ENCODE measurements at places on chromosomes 1 and 21. TPM values are rescaled to one million over a fixed set of nuclear protein-coding genes. Genes with fewer than 3 reads are reported as not detected.

Gene SPATC1L
- 1.6 TPM for total RNA-seq

Gene SLC45A1
- under 0.01 TPM for total RNA-seq

Gene KCNA3
- total RNA-seq, result 0.52 TPM

Gene SLC37A1
- 2.1 TPM for total RNA-seq

Gene SLC22A15
- under 0.01 TPM for total RNA-seq

Gene F13B
- not detected for total RNA-seq

Gene TPTE
- total RNA-seq, result not detected

Gene BMP8B
- 1.0 TPM for total RNA-seq

Gene S100A7A
- total RNA-seq, result not detected

Gene CEP85
- total RNA-seq, result 25.1 TPM

Gene CCDC17
- total RNA-seq, result 0.52 TPM

Gene GBP3
- total RNA-seq, result 2.1 TPM

Gene RBM11
- total RNA-seq, result not detected

Gene ABCA4
- 2.1 TPM for total RNA-seq

Gene RPS27
- total RNA-seq, result 4,210 TPM

Gene KCNJ6
- 0.52 TPM for total RNA-seq

Gene COL16A1
- total RNA-seq, result 91.9 TPM
